ENCODE measurements at places on chromosomes 11 and 22.

DNA sequence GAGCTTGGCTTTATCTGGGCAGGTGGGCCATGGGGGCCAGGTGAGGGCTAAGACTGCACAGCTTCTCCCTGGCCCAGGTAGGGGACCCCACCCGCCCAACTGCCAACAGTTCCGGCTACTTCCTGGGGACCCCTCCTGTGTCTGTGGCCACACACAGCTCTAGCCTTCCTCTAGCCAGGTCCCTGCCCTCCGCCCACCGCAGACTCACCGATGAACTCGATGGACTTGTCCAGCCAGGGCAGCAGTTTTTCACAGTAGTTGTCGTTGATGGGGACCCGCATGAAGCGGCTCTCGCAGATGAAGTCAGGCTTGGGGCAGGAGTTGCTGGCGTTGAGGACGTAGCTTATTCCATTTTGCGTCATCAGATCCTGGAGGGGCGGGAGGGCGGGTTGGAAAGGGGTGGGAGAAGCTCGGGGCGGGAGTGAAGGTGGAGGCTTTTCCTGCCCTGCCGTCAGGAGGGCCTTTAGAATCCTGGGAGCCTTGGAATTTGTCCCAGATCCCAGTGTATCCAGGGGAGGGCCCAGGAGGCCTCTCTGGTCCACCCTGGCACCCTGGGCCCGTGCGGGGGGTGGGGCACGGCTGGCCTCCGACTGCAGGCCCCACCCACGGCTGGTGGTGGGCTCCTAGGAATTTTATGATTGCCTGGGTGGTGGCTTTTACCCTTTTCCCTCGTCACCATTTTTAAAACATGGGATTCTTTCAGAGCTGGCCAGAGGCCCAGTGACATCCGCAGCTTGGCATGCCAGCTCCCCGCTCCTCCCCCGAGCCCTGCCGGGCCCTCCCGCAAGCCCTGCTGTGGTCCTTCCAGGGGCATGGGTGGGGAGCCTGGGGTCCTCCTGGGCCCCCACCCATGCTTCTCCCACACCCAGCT, 13.9 kb downstream of the DUSP8 start:
- DNase-seq: peak; percentile 90

DNA sequence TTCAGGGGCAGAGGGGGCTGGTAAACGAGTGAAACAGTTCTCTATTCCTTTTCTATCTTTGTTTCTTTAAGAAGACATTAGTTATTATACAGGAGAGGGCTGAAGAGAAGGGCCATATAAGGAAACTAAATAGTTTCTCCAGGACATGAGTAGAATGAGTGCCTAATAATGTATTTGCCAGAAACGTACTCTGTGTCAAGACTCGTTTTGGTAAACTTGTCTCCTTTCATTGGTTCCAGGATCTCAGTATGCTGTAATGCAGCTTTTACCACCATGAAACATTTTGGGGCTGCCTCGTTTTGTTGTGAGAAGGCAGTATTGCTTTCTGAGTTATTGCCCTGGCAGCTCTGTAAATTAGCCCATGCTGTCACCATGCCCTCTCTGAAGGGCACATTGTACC, 51.7 kb downstream of the POLD3 start:
- DNase-seq: no peak

- DNase-seq: peak; percentile 35
These were observed 7.2 kb downstream of the MS4A15 start for GRCh38 chr11:60763692-60764369.

GRCh38 chr22:25748140-25748539, 6.2 kb downstream of the MYO18B start:
- no peak for DNase-seq

DNA sequence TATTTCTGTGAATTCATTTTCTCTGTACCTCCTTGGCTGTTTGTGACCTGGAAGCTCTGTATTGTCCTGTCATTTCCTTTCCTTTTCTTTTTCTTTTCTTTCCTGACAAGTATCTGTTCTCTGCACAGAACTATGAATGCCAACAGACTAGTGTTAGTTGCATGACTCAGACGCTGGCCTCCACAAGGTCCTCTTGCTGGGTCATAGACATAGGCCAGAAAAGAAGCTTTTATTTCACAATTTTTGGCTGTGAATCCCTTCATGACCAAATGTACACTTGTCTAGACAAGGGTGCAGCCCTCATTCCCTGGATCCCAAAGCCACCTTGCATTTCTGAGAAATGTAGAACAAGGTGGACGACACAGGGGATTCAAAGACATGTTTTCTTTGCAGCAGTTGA, 104.1 kb upstream of the MTNR1B start:
- DNase-seq: no peak

DNA sequence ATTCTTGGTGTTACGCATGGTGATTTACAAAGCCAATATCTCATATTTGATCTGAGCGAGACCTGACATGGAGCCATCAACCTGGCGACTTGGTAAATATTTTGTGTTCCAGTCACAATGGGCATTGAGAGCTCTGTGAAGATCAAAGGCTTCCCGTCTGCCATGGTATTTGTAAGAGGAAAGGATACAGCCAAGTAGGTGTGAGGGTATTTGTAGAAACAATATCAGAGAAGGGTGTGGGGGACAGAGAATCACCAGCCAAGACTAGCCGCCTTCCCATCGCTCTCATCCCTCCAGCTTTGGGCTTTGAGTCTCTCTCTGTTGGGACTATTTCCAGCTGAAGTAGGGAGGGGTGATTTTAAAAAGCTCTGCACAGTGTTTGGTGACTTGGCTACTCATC, 173.4 kb upstream of the BDNF start:
- DNase-seq: no peak

DNA sequence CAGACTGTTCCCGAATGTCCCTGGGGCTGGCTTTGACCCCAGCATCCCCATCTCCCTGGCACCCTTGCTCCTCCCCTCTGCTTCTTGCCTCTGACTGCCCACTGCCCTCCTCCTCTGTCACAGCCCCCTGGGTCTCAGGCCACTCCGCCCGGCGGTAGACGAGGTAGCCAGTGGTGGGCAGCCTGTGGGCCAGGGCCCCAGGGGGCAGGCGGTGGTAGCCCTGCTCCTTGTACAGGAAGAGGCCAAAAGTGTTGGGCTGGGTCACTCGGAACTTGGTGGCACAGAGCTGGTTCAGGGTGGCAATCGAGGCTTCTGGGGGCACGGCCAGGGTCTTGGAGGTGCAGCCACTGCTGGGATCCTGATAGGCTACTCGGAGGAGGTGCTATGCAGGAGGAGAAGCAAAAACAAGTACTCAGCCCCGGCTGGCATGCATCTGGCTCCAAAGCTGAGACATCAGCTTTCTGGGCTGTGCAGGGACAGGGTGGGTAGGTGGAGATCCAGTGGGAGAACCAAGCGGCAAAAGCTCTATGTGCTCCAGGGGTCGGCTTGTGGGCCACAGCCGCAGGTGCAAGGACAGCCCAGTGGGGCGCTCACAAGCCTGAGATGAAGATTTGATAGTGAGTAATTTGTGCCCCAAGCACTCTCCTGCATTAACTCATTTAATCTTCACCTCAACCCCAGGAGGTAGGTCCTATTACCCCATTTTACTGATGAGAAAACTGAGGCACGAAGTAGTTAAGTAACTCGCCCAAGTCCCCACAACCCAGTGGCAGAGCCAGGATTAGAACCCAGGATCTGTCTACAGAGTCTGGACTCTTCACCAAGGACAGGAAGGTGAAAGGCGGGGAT, 3.6 kb downstream of the RIN1 start:
- no peak for DNase-seq

GRCh38 chr22:25695146-25695545, 46.8 kb upstream of the MYO18B start:
- DNase-seq: no peak

- no peak for DNase-seq
These were observed 113.5 kb downstream of the GUCY1A2 start for GRCh38 chr11:106904826-106905225.

DNA sequence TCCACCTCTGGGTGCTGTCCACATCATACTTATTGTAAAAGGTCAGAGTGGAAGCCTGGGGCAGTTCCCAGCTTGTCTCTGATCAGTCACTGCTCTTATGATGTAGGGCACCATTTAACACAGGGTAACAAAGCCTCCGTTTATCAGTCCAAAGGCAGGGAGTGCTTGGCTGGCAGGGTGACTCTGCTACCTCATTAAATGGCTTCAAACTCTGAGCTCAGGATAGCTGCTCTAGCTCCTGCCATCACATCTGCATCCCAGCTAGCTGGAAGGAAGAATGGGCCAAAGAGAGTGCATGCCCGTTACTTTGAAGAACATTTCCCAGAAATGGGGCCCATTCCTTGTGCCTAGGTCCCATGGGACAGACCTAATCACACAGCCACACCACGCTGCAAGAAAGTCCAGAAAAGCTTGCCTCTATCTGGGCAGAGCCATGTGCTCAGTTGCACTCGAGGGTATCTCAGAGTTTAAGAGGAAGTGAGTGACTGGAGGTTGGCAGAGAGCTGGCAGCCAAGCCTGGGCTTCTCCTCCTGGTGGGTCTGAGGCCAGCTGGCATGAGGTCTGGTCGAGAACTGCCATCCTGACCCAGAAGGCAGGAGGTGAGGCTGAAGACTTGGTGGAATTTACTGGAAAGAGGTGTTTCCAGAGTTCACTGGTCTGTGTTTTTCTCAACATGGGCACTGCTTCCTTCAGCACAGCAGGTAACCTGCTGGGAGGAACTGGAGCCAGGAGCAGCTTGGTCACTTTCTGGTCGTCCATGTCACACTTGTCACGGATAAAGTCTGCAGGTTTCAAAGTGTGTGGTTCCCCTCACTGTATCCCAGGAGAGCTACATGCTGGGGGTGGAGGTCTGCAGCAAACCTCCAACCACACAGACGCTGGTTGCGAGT, 935.7 kb downstream of the BRD1 start:
- no peak for DNase-seq

DNA sequence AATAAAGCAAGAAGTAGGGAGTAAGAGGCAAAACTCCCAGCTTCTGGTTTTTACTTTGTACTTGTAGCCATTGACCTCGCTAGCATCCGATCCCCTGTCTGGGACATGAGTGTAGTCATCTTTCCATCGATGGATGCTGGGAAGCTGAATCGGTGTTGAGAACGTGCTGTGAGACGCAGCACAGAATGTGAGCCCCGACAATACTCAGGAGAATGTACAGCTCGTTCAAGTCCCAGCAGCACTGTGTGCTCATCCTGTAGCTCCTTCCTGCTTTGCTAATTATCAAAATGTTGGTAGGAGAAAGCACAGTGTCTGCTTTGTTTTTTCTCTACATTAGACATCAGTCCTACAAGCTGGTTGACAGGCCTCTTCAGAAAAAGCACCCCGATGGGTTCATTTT, 56.6 kb downstream of the JAM3 start:
- DNase-seq: no peak

DNA sequence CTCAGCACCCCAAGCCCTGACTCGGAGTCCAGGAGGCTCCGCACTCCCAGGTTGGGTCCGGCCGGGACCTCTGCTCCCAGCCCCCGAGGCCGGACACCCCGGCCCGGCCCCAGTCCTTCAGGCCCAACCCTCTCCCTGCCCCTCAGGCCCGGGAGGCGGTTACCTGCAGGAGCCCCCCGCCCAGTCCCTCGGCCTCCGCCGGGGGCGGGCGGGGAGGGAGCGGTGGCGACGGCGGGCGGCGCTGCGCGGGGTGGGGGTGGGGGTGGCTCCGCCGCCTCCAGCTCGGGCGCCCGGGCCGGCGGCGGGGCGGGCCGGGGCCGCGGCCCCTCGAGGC, 310 bp downstream of the TCF20 start:
- no peak for DNase-seq

GRCh38 chr11:91086028-91086427, 863.2 kb upstream of the CHORDC1 start:
- DNase-seq: no peak

GRCh38 chr11:2444821-2445745, at the start of gene KCNQ1:
Gene KCNQ1 (plus strand): TSS chr11:2445008. CDS start chr11:2445099, 91 bp downstream.
- DNase-seq: no peak

DNA sequence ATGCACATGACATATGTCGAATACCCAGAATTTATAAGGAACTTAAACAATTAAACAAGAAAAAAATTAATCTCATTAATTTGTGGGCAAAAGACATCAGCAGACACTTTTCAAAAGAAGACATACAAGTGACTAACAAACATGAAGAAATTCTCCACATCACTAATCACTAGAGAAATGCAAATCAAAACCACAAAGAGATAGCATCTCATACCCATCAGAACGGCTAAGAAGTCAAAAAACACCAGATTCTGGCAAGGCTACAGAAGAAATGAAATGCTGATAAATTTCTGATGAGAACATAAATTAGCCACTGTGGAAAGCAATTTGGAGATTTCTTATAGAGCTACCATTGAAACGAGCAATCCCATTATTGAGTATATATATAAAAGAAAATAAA, 210.6 kb upstream of the LUZP2 start:
- no peak for DNase-seq

GRCh38 chr11:126645186-126645585, 289.7 kb downstream of the ST3GAL4 start:
- no peak for DNase-seq

DNA sequence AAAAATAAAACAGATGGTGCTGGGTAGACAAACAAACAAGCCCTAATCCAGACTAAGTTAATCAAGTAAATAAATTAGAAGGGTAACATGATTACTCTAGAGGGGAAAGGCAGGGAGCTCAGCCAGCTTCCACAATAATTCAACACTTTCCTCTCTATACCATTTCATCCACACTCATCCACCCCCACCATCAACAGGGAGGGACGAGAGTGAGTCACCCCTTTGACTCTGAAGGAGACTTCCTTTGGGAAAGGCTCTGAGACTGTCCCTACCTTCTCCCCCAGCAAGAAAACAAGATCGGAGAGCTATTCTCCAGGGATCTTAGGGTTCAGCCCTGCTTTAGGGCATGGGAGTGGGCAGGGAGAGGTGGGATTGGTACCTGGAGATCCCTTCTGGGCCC, 33.1 kb downstream of the TRIM66 start:
- DNase-seq: no peak

DNA sequence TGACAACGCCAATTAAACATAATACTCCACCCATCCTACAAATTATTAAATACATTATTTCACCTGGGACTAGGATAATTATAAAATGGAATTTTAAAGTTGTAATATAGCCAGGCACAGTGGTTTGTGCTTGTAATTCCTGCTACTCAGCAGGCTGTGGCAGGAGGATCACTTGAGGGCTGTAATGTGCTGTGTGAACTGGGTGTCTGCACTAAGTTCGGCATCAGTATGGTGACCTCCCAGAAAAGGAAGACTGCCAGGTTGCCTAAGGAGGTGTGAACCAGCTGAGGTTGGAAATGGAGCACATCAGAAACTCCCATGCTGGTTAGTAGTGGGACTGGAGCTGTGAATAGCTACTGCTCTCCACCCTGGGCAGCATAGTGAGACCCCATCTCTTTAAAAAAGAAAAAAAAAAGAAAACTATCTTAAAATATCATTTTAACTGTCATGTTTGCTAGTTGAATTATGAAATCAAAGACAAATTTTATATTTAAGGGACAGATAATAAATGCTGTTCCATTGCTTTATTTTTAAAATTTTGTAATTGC, 28.0 kb downstream of the PPP6R2 start:
- no peak for DNase-seq

GRCh38 chr11:128467610-128468041, 119.7 kb downstream of the ETS1 start:
- peak; percentile 88 for DNase-seq

All from coronary artery (tissue), 2 donors.